ENCODE measurements at places on chromosomes 12 and 14. TPM values are rescaled to one million over a fixed set of nuclear protein-coding genes. Genes with fewer than 3 reads are reported as not detected.

The RHEBL1 gene
- 1.3 TPM for total RNA-seq

The ART4 gene
- 23.8 TPM for total RNA-seq

The FAM90A1 gene
- total RNA-seq = not detected

The SCN8A gene
- 2.5 TPM for total RNA-seq

The STAC3 gene
- total RNA-seq = 0.65 TPM

The MANSC4 gene
- not detected for total RNA-seq

The AVPR1A gene
- total RNA-seq = not detected

The RBP5 gene
- total RNA-seq = not detected

The NOS1 gene
- not detected for total RNA-seq

The SOAT2 gene
- not detected for total RNA-seq

The CBX5 gene
- 47.4 TPM for total RNA-seq

The TAS2R7 gene
- total RNA-seq = 0.48 TPM

The GPR84 gene
- 0.38 TPM for total RNA-seq

The FAM186B gene
- total RNA-seq = 0.65 TPM

The RPL10L gene
- total RNA-seq = not detected

The EPYC gene
- total RNA-seq = not detected

The RNF212B gene
- not detected for total RNA-seq

The FBRSL1 gene
- 15.1 TPM for total RNA-seq

The ZFHX2 gene
- 0.65 TPM for total RNA-seq

The CLEC2A gene
- not detected for total RNA-seq

The WSB2 gene
- total RNA-seq = 117 TPM

The SERPINA12 gene
- not detected for total RNA-seq
